Activated CD8-positive, alpha-beta memory T cell treated with anti-CD3 and anti-CD28 coated beads for 48 hours (primary cell): ENCODE measurements at places on chromosomes 6 and 20.

DNA sequence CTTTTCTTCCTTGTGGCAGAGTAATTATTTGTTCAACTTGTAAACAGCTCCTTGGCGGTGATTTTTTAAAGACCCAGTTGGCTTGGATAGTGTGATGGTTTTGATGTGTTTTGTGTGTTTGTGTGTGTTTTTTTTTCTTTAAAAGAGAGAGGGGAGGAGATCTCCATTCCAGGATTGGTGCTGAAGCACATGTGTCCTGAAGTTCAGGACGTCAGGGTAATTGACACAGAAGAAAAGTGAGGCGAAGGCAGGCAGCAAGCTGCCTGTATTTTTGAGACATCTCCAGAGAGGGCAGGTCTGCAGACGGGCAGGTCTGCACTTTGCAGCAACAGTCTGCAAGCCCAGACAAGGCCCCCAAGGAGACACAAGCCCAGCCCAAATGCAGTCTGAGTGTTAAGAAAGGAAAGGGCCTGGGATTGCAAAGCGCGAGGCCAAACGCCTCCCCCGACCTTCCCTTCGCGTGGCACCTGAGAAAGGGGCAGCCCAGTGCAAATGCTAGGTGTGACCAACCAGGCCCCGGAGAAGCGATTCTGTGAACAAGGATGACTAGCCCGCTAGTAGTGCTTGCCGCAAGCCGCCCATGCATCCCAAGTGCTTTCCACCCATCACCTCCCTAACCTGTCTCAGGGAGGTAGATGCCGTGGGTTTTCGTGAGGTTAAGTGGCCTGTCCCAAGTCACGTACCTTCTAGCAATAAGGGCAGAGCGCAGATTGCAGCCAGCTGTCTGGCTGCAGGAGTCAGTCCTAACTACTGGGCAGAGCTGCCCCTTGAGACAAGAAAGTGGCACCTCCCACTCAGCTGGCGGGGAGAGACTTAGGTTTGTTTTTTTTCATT lies 230.5 kb downstream of the ZMYND8 start:
- DNase-seq = no peak

DNA sequence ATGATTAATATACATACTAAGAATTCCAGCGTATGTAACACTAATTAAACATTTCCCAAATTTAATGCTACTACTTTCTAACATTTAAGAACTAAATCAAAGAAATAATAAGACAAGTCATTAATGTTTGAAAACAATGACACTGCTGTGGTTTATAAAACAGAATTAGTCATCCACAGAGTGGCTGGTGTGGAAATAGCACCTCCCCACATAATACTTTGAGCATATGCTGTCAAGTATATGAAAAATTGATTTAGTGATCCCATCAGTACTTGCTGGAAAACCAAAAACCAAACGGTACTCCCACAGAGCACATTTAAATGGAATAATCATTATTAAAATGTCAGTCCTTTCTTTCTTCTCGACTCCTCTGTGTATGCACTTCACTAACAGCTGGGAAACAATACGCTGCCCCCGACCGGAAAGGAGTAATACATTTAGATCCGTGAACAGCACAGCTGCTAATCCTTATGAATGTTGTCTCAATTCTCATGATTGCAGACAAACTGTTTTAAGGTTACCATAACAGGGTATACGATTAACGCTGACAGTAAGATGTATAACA lies 78.4 kb downstream of the PREP start:
- DNase-seq = no peak

GRCh38 chr6:19375613-19376012 lies 461.6 kb upstream of the ID4 start:
- no peak for DNase-seq

GRCh38 chr6:153104220-153104619 lies 26.9 kb downstream of the RGS17 start:
- DNase-seq = no peak

GRCh38 chr20:62382306-62383198 lies 4.4 kb upstream of the RPS21 start:
- DNase-seq = peak; percentile 54

- DNase-seq = no peak
Observed at GRCh38 chr6:144283646-144284477, 1.3 kb upstream of the UTRN start.

DNA sequence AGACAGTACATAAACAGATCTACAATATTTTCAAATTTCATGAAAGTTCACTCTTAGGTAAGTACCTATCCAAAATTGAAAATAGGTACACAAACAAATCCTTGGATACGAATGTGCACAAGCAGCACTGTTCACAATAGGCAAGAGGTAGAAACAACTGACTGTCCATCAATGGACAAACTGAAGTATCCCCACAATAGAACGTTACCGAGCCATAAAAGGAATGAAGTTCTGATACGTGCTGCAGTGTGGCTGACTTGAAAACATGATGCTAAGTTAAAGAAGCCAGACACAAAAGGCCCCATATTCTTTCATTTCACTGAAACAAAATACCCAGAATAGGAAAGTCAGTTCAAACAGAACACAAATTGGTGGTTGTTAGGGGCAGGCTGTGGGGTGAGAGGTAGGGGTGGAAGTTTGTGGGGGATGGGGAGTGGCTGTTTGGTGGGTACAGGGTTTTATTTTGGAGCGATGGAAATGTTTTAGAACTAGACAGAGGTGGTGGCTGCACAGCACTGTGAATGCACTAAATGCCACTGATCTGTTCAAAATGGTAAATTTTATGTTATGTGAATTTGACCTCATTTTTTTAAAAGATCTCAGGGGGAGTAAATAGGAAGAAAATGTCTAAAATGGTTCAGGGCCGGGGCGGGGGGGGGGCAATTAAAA lies 89.5 kb downstream of the ZMYND8 start:
- DNase-seq = no peak

DNA sequence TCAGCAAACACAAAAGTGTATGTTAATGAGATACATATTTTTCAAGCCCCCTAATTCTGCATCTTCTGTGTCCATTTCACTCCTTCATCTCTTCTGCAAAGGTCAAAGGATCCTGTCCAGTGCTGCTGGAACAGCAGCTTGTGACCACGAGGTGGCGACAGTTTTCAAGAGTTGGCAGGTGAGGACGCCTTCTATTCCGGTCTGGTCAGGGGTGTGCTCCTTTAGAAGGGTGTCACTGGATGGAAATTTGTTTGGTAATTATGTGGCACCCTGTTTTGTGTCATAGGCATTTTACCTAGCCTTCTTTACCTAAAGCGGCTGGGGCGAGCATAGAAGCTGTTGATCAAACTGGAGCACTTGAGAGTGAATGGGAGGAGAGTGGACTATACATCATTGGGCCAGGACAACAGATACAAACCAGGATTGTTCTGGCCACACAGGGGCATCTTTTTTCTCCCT lies 32.9 kb upstream of the ERVFRD-1 start:
- peak; percentile 28 for DNase-seq

DNA sequence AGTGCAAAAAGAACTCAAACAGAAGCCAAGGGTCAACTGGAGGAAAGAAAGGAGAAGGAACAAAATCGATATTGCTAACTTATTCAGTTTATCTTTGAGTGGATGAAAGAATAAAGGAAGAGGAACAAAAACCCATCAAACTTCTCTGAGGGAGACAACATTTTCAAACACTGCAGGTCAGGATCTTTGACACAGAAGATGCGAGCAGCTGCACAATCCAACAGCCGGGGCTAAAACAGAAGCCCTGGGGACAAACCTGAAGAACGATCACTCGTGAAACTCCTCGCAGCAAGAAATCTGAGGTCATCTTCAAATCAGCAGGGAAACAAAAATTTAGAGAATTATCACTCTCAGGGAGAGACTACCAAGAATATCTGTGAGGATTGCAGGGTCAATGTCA lies 14.2 kb downstream of the SLC23A2 start:
- DNase-seq = no peak

GRCh38 chr6:52534966-52535390 lies 41.9 kb downstream of the TRAM2 start:
- DNase-seq = no peak

DNA sequence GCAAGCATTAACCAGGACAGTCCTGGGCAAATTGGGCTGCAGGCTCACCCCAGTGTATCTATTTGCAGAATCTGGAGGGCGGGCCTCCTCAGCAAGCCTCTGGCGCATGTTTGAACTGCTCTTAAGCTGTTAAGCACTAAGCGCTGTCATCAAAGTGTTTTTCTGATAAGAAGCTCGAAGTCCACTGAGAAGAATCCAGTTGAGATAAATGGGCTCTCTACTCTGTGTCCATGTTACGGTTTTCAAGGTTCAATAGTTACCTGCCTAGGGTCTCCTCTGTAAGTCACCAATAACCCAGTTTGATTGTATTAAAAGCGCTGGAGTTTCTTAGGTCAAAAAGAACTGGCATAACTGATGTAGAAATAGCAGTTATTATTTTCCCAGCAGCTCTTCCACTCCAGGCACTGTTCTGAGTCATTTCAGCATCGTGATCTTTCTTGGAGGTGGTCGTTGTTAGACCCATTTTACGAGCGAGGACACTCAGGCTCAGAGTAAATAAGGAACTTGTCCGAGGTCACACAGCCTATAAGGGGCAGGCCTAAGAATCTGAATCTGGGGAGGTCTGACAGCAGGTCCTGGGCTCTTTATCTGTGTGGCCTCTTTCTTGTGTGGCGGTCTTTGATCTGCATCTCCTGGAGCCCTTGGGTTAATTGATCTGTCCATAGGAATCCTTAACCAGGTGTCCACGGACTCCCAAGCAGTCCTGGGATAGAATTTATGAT lies 207.4 kb upstream of the ZNF217 start:
- DNase-seq = no peak
